ENCODE measurements at places on chromosomes 3 and 15.

DNA sequence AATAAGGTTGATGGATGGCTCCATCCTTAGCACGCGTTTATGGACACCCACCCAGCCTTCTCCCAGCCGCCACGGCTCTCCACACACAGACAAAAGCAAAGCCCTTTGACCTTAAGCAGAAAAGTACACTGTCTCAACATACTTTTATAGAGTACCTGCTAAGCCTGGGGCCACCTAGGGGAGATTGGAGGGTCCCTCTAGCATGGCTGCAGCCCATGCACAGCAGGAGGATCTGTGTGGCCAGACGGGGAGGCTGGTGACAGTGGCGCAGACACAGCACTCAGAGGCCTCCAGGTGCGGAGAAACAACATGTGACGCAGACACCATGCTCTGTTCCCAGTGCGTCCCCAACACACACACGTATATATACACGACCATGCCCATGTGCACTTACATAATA is 174.9 kb downstream of the XXYLT1 start:
- no peak for DNase-seq

DNA sequence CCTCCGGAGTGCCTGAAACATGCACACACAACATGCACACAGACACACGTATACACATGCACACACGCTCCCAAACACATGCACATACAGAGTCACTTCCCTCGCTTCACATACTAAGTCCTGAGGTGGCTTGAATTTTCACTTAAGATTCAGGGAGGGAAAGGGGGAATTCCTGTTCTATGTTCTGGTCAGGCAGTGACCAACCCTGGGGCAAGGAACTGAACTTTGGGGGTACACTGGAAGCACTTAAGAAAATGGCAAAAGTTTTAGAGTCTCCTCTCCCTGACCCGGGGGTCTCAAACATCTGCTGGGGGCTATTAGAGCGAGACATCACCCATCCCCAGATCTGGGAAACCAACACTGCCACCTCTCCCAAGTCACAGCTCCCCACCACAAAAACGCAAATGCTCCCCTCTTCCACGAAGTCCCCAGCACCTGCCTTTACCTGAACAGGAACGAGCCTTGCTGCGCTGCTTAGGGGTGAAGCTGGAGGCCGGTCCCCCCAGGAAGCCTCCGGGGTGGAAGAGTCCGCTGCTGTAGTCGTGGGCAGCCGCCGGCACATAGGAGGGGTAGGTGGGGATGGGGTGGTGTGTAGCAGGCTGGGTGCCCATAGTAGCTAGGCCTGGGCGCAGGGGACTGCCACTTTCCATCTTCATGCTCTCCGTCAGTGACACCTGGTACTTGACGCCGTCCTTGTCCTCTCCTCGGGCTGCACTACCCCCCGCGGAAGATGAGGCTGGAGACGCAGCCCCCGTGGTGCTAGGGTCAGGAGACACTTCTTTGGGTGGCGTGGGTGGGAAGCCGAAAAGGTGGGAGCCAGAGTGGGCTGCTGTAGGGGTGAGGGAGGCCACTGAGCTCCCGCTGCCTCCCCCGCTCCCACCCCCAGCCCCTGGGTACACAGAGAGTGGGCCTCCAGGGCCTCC is 7.5 kb downstream of the GATA2 start:
- no peak for DNase-seq

DNA sequence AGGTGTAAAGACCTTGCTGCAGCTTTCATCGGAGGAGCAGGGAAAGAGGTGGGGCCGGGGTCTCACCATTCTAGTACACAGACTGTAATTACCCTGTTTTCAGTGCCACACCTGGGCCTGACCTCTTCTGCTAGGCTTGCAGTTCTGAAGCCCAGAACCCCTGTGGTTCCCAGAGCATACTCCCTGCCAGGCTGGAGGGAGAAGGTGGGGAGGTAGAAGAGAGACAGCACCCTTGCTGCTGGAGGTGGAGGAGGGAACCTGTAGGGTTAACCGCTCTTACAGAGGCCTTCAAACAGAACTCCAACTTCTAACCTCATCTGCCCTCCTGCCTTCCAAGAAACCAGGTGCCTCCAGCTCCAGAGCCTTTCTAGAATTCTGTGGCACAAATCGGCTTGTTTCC is 27.0 kb downstream of the PCOLCE2 start:
- DNase-seq = no peak

DNA sequence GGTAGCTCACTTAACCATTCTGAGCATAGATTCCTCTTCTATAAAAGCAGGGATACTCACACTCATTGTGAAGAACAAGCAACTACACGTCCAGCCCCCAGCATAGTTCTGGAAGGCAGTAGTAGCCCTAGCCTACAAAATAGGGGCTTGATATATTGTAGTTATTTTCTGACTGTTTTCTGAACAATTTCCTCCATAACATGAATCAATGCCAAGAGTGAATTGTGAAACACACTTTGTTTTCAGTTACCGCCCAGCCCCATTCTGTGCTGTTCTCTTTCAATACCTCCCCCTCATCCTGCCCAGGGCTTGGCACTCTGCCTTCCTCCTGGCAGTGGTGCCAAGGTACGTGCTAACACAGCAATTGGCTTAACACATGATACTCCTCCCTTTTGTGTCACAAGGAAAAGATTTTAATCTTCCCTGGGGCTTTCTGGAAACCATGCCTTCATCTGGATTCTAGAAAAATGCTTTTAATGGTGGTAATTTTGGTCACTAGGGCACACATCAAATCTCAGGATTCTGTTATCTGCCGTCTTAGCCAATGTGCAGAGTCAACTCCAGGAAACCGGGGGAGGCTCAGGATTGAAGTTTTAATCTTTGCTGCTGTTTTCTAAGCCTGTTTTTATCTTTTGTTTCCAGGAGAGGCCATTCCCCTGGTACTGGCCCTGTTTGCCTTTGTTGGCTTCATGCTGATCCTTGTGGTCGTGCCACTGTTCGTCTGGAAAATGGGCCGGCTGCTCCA is 37.2 kb downstream of the IL20RB start:
- no peak for DNase-seq

- no peak for DNase-seq
Observed at GRCh38 chr15:87470923-87471322, 785.6 kb downstream of the NTRK3 start.

- no peak for DNase-seq
Observed at GRCh38 chr3:131007256-131007655, 19.4 kb downstream of the ASTE1 start.

DNA sequence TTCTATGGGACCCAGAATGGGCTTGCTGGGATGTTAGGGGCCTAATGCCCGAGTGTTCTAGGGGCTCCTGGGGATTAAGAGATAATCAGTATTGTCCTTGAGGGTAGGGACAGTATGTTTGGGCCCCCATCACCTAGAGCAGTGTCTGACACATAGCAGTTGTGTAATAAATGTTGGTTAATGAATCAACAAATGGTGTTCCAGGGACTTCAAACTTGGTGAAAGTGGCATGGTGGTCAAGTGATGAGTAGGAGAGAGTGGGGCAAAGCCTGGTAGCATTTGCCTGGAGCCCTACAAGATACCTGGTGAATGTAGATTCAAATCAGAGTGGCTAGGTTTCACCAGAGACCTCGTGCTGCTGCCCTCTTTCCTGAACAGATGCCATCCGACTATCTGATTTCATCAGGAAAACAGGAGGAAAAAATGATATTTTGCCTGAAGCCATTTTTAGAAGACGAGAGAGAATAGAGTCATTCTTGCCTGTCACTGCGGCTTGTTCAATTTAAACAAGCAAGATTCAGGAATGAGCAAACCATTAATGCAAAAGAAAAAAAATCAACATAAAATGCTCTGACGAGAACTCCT is 117.3 kb downstream of the RPL22L1 start:
- DNase-seq = no peak

DNA sequence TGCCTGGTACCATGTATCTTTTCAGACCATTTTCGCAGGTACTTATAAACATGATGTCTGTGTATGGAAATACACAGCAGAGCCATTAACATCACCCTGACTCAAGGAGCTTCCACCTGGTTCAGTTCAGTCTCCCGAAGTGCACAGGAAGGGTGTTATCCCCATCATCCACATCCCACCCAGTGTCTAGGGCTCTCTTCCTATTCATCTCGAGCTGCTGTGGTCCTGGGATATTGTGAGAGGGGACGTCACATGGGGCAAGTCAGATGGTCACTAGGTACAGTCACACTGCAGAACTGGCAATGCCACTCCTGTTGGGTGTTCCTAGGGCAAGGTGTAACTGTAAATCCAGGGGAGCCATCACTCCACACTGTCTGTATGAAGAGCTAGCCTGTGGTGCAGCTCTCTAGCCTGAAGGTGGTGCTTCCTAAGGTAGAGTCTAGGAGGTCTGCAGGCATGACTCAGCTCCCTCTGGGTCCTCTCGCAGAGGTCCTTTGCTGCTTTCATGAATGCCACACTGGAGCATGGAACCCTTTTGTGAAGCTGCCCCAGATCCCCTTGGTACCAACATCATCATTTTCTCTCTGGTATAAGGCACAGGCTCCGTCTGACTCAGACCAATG is 13.9 kb downstream of the ISLR2 start:
- DNase-seq = no peak

All from T-cell (primary cell).